ENCODE measurements at places on chromosomes 6 and 20.

- H3K4me3 ChIP-seq, result no peak overlapping the region
- H3K27me3 ChIP-seq, result no peaks in the 10 kb centered on the region
- DNase-seq, result no peak
- H3K27ac ChIP-seq, result no peak overlapping the region
Observed at GRCh38 chr20:63970714-63971431, 1.1 kb upstream of the ZNF512B start.

DNA sequence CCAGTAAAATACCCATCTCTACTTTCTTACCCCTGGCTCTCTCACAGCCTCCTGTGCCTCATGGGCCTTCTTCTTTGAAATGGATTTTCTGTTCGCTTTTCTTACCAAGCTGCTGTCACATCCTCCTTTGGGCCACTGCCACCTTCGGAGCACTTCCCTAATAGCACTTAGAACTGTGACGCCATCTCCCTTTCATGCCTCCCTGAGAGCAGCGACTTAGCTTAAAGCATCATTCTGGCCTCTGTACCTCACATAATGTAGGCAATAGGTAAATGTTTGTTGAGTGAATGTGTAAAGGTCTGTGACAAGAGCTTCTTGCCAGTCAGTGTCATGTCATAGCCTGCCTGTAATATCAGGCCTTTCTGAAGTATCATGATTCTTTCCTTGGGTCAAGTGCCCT, 78.8 kb downstream of the ADGRG6 start:
- no peak for DNase-seq
- H3K4me3 ChIP-seq, result no peak overlapping the region
- H3K27ac ChIP-seq, result no peak overlapping the region
- H3K36me3 ChIP-seq, result no peaks in the 10 kb centered on the region
- H3K4me1 ChIP-seq, result no peaks in the 10 kb centered on the region

GRCh38 chr6:109050012-109050411, 44.6 kb downstream of the SESN1 start:
- no peak overlapping the region for H3K4me3 ChIP-seq
- peaks cover 4% of the 10 kb centered on the region for H3K4me1 ChIP-seq
- no peaks in the 10 kb centered on the region for H3K36me3 ChIP-seq

DNA sequence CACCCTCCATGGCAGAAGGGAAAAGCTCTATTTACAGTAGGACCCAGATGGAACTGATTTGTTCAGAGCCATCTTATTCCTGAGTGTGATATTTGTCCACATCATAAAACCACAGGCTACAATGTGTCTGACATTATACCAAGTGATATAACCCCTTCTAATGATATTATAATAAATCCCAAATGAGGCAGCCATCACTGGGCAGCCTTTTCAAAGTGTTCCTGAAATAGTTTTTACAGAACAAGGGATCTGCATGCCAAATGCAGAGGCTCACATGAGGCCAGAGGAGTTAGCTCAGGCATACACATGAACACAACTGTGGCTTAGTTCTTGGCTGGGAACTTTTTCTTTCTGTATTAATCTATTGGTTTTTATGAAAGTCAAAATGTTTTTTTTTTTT, 207.7 kb downstream of the MAFB start:
- no peaks in the 10 kb centered on the region for H3K36me3 ChIP-seq
- DNase-seq, result no peak
- H3K27ac ChIP-seq, result no peak overlapping the region
- H3K4me3 ChIP-seq, result no peak overlapping the region

GRCh38 chr6:36223706-36224105, 27.2 kb downstream of the BRPF3 start:
- H3K36me3 ChIP-seq, result peaks cover 62% of the 10 kb centered on the region
- no peaks in the 10 kb centered on the region for H3K27me3 ChIP-seq
- H3K4me3 ChIP-seq, result no peak overlapping the region
- DNase-seq, result no peak
- no peaks in the 10 kb centered on the region for H3K4me1 ChIP-seq

DNA sequence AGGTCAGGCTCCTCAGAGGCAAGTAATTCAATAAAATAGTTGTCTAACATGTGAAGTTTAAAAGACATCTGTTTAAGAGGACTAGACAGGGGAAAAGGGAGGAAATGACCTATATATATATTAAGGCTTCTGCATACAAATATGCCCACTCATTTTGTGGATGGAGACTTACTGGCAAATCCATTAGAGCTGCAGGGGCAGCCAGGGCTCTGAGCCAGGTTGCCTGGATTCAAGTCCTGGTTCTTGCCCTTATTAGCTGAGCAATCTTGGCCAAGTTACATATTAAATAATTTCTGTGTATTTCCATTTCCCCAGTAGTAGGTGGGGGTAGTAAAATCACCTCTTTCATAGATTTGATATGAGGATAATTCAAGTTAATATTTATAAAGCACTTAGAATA, 287.0 kb upstream of the RIMS1 start:
- no peak for DNase-seq
- no peaks in the 10 kb centered on the region for H3K4me1 ChIP-seq
- no peaks in the 10 kb centered on the region for H3K27me3 ChIP-seq
- H3K4me3 ChIP-seq, result no peak overlapping the region
- H3K27ac ChIP-seq, result no peak overlapping the region

DNA sequence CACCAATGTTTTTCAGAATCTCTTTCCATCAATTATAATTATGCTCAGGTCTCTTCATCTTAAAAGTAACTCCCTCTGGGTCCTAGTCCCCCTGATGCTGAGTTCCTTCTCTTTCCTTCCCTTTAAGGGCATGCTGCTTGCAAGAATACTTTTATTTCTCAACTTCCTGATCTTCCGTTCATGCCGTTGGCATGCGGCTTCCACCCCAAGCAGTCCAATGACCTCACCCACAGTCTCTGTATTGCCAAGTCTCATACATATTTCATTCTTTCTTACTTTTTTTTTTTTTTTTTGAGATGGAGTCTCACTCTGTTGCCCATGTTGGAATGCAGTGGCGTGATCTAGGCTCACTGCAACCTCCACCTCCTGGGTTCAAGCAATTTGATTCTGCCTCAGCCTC, 83.5 kb downstream of the NDUFAF5 start:
- H3K4me1 ChIP-seq, result no peaks in the 10 kb centered on the region
- H3K4me3 ChIP-seq, result no peak overlapping the region
- no peaks in the 10 kb centered on the region for H3K36me3 ChIP-seq
- H3K27me3 ChIP-seq, result no peaks in the 10 kb centered on the region

DNA sequence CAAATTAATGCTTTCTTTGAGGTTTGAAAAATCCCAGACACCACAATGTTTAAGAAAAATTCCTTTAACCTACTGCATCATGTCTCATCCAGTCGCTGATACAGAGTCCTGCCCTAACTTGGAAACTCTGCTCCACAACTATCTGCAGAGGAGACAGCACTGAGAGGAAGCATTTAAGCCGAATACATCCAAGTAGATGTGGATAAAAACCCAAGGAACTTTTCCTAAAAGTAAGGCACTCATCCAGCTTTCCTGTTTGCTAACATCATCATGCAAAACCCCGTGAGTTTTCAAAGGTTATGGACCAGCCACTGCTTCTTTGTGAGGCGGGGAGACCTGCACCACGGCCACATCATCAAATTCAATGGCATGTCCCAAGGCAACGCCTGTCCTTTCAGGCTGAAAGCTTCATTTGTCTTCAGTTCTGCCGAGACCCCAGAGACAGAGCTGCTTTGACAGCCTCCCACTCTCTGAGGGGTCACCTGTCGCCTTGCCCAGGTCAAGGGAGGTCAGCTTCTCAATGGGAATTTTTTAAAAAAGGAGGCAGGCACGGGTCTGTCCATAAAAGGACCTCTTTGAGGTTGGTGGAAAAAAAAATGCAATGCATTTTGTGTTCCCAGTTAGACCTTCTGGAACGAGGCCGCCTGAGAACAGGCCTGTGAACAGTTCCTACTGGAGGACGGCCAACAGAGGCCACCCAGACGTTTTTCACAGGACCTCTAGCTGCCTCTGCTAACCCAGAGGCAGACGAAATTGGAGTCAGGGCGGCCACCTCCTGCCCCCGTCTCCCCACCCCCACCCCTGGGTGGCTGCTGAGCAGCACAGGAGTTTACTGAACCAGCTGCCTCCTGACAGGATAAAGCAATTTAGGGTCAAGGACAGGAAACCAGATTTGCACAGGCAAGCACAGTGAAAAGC, 142.5 kb upstream of the HDDC2 start:
- no peaks in the 10 kb centered on the region for H3K36me3 ChIP-seq
- H3K4me3 ChIP-seq, result no peak overlapping the region
- H3K27me3 ChIP-seq, result no peaks in the 10 kb centered on the region

All from effector memory CD4-positive, alpha-beta T cell (primary cell).